Kidney epithelial cell (primary cell): ENCODE measurements at places on chromosomes 6 and 20.

DNA sequence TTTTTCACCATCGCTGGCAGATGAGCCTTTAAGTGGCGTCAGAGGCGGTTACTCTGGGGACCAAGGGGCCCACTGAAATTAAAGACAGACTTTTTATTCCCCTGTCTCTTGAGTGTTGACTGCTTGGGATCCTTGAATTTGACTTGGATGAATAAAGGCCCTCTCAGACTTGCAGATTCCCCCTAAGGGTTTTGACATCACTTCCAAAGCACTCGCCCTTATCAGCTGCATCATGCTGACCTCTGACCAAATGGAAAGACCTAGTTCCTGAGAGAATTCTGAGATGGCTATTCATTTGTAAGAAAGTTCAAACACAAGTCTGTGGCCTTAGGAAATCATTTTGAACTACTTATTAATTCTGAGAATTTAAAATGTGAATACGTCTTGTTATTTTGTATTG is 13.5 kb upstream of the MOXD1 start:
- no peak for DNase-seq

GRCh38 chr6:100553243-100553642 is 88.5 kb upstream of the SIM1 start:
- no peak for DNase-seq

DNA sequence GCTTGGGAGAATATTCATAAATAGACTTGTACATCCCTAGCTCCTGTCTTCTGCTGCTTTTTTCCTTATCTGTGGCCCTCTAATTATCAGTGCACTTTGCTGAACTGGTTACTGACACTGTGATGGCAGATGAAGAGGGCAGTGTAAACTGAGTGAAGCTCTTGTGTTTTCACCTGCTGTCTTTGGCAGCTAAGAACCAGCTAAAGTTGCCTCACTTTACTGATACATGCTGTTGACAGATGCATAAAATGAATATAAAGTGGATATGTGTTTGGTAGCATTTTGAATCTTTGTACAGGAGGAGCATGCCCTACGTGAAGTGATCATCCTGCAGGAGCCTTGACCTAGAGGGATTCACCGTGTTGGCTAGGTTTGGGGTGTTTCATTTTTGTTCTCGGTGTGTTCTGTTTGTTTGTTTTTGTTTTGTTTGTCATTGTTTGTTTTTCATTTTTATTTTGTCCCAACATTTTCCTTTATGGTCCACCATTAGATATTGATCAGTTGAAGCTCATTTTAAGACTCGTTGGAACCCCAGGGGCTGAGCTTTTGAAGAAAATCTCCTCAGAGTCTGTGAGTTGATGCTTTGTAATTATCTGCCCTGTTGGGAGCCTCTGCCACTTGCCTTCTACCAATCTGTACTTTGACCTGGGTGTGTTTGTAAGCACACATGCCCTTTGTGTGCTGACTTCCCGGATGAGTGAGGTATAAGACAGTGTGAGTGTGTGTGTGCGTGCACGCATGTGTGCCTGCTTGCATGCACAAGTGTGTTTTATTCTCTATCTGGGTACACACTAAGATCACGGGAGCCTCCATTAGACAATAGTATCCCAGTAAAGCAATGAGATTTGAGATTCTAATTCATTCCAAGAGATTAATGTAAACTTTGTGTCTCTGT is 34.6 kb upstream of the MAPK13 start:
- DNase-seq, result no peak

GRCh38 chr20:48198929-48199451 is 413.7 kb upstream of the SULF2 start:
- no peak for DNase-seq

DNA sequence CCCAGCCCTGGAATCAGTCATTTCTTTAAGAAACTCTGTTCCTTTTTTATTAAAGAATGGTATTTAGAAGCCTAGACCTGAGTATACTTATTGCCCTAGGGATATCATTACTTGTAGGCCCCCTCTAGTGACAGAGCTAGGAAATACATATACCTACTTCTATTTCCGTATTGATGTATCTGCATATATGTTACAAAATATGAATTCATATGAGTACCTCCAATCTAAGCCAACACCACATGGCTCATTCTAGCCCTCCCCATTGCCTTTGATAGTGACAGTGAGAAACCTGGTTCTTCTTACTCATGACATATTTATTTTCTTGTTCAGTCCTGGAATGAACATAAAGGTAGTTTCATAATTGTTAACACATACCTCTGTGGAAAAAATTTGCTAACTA is 137.2 kb downstream of the FARS2 start:
- no peak for DNase-seq

- DNase-seq, result peak; percentile 32
Observed at GRCh38 chr6:144482142-144482541, 197.0 kb downstream of the UTRN start.

DNA sequence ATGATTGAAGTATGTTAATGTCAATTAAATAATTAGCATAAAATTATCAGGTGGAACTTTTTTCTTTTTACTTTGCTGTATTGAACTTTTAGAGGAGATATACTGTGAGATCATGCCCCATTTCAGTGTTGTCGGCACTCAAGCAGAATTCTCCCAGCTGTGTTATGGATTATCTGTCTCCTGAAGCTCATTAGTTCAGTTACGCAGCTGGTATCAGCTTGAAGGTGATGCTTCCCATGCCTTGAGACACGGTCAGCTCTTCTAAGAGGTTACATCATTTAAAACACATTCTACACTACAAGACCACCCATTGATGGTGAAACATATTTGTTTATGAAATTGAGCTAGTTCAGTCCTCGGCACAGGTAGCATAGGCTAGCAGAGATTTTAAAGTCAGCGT is 68.9 kb upstream of the PHACTR2 start:
- DNase-seq, result no peak

DNA sequence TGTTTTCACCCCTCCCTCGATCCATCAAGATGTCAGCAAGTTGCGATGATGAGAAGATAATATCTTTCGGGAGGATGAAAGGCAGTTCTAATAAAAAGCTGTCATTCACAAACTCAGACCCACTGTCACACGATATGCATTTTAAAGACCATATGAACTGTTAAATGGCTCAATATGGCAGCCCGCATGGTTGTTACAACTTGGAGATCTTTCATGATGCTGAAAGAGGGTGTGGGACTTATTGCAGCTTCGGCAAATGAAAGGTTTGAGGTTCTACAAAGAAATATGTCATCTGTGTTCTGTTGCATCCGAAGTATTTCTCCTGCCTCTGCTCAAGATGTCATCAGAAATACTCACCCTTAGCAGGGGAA is 128.5 kb downstream of the CDH4 start:
- DNase-seq, result no peak

DNA sequence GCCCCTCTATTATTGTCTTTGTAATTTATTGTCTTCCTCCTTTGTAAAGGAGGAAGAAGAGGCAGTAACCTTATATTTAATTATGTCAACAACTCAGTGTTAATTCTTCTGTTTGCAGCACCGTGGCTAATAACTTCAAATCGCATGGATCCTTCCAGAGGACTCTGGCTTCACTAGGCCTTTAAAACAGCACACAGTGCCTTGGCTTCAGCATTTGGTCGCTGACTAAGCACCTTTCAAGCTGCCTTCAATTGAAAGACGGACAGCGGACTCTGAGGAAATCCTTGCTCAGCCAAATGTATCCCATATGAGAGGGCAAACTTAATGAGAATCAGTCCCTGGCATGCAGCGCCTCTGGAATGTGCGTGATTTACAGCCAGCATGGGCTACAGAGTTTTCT is 64.2 kb downstream of the SGK1 start:
- DNase-seq, result peak; percentile 58

DNA sequence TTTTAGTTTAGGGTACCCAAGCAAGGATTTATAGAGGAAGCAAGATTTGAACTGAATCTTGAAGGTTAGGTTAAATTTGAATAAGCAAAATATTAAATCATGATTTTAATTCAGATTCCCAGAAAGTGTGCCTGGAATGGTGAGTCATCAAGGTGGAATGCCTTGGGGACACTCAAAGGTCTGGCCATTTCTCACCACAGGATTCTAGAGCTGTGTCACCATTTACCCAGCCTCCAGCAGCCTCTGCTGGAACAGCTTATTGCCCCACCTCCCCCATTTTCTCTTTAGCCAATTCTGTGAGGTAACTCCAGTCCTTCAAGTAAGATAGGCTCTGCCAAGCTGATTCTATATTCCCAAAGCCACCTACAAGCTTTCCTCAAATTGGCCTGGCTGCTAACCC is 181.4 kb downstream of the SIM1 start:
- peak; percentile 58 for DNase-seq
